ENCODE measurements at places on chromosomes 4 and X.

GRCh38 chr4:40918330-40918729, 168.6 kb downstream of the NSUN7 start:
- no peak for DNase-seq

- DNase-seq = no peak
Observed at GRCh38 chr4:140353786-140354185, 19.7 kb upstream of the SCOC start.

DNA sequence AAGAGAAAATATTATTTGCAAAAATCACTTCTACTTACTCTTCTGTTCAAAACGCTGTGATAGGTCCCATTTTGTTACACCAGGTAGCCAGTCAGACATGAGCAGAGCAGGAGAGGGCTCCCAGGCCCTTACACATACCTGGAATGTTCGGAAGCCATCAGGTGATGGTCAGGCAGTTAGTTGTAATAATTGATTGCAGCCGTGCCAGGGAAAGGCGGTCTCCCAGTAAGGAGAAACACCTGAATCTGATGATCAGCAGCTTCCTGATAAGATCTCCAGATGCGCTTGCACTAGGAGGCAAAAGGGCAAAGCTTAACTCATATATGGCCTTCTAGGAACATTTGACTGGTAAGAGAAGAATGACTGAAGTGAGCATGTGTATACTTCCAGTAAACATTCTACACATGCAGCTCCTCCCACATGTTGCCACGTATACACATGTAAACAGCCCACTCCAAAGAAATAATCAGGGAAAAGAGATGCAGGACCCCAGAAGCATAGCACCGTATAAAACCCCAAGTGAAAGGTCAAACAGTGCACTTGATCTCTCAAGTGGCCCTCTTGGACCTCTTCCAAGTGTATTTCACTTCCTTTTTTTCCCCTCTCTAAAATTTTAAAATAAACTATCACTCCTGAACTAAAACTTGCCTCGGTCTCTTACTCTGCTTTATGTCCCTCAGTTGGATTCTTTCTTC, 1338.0 kb downstream of the FSTL5 start:
- DNase-seq = no peak

GRCh38 chr4:15238720-15239119, 189.1 kb upstream of the C1QTNF7 start:
- no peak for DNase-seq

- DNase-seq = no peak
Observed at GRCh38 chr4:185469580-185470154, 1.9 kb downstream of the CCDC110 start.

DNA sequence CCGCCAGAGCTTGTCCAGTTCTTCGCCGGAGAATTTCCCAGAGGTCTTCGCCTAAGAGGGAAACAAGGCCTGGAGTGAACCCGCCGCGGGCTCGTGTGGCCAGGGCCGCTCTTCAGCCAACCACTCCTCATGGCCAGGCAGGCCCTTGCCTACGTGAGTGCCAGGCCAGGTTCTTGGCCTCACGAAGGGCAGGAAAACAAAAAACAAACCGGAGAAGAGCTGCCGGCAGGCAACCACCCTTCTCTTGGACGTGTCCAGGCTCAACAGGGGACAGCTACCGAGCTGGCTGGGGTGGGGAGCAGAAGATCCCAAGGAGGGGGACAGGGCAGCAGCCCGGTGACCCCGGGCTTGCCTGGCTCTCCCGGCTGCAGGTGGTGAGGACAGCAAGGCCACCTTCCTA, 13.3 kb downstream of the LRPAP1 start:
- peak; percentile 8 for DNase-seq

- DNase-seq = peak; percentile 73
Observed at GRCh38 chr4:122152711-122153226, 638 bp downstream of the BLTP1 start.

Measured in mucosa of descending colon (tissue), 3 donors.